ENCODE measurements at places on chromosomes 6 and 20.

DNA sequence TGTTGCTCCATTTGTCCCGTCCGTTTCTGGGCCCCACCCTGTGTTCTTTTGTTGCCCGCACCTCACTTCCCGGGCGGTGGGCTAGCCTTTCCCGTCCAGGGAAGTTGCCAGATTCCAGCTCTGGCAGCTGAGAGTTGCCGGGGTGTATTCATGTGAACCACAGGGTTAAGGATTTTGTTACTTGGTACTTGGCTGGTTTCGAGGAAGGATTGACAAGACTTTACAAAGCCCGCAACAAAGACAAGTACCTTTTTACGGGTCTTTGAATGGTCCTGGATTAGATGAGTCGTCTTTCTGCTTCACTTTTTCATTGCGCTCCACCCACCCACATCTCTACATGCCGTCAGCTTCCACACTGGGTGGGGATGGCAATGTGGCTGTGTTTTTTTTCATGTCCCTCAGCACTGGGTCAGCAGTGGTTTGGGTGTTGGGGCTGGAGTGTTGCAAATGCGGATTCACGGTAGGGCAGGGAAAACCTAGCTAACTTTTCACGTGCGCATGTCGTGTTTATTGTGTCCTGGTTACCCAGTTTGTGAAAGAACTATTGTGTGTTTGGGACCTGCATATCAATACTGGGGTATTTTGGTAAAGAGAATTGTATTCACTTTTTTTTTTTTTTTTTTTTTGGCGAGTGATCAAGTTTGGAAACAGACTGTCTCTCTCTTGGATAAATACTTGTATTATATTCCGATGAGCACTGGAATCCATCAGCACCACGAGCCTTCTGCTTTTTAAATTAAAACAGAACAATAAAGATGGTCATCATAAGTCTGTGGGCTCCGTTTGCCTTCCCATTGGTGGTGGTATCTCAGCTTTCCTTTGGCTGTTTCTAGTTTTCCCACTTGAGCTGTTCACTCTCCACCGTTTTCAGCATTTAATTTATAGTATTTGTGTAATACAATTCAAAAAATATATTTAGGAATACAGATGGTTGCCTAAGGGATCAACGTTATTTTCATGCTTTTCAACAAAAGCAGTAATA lies 1.2 kb downstream of the DUSP22 start:
- no peak for DNase-seq

DNA sequence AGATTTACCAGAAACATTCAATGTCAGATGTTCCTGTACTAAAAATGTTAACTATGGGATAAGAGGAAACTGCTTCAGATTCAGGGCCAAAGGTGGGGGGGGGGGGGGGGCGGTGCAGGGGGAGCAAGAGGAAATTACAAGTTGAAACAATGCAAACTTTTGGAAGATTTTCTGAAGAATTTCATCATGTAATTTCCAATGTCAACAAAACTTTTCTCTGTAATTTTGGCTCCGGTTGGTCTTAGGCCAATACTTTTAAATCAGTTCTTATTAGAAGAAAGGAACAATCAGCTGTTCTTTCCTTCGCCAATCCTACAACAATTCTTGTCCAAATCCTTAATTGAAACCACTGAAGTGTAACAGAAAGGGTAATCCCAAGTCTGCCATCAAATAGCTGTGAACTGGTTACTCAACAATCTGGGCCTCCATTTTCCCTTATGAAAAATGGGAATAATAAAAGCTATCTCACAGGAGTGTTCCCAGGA lies 13.1 kb downstream of the UQCC1 start:
- no peak for DNase-seq

DNA sequence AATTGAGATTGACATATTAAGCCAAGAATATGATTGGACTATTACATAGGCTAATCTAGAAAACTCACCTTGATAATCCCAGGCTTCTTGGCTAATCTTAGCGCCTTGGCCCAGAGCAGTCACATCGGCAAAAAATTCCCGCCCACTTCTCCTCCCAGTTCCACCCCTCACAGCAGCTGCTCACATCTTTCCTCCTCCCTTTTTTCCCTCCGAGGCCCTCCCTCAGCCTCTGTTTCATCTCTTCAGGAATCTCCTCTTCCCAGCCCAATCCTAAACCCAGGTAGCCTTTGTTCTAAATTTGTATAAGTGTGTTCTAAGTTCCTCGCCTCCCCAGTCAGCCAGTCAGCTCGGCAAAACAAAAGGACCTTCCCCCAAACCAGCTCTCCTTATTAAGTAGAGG lies 184.3 kb downstream of the PRKN start:
- no peak for DNase-seq

DNA sequence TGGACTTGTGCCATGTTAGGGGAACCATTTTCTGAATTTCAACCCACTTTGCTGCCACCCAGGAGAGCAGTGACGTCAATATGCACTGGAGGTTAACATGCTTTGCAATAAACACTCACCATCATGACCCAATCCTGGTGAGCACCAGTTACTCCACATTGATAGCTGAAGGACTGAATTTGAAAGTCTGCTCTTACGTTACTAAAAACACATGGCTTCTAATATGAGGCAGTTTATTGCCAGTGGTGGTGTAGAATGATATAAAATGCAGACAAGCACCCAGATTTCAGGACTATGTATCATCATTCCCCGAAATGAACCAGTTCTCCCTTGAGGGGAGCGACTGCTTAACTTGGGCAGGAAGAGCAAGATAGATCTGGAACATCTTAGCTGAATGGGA lies 23.8 kb downstream of the RFPL4B start:
- DNase-seq = no peak

DNA sequence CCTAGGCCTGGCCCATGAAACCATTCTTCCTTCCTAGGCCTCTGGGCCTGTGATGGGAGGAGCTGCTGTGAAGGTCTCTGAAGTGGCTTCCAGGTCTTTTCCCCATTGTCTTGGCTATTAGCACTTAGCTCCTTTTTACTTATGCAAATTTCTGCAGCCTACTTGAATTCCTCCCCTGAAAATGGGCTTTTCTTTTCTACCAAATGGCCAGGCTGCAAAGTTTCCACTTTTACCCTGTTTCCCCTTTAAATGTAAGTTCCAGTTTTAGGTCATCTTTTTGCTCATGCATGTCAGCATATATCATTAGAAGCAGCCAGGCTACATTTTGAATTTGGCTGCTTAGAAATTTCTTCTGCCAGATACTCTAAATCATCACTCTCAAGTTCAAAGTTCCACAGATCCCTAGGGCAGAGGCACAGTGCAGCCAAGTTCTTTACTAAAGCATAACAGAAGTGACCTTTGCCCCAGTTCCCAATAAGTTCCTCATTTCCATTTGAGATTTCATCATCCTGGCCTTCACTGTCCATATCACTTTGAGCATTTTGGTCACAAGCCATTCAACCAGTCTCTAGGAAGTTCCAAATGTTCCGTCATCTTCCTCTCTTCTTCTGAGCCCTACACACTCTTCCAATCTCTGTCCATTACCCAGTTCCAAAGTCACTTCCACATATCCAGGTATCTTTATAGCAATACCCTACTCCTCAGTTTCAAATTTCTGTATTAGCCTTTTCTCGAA lies 71.9 kb downstream of the TBC1D7 start:
- no peak for DNase-seq

- no peak for DNase-seq
These were observed 979 bp upstream of the SOD2 start for GRCh38 chr6:159693894-159694545.

DNA sequence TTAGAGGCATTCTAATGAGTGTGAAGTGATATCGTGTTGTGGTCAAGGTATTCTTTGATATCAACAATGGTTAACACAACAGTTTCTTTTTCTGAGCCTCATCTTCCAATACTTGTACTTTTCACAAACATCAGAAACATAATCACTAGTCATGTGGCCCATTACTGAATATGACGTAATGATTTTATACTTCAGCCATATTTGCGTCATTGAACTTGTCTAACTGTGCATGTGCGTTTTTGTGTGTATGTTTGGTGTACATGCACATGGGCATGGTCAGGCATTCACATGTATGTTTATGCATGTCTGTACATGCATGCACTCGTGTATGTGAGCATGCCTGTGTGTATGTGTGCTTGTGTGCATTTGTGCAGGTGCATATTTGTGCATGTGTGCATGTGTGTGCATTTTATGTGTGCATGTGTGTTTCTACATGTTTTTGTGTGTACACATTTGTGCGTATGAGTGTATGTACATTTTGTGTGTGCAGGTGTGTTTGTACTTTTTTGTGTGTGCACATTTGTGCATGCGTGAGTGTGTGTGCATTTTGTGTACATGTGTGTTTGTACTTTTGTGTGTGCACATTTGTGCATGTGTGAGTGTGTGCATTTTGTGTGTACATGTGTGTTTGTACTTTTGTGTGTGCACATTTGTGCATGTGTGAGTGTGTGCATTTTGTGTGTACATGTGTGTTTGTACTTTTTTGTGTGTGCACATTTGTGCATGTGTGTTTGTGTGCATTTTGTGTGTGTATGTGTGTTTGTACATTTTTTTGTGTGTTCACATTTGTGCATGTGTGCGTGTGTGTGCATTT lies 29.4 kb downstream of the PRR18 start:
- no peak for DNase-seq

GRCh38 chr6:40338306-40338705 lies 248.9 kb downstream of the LRFN2 start:
- no peak for DNase-seq

DNA sequence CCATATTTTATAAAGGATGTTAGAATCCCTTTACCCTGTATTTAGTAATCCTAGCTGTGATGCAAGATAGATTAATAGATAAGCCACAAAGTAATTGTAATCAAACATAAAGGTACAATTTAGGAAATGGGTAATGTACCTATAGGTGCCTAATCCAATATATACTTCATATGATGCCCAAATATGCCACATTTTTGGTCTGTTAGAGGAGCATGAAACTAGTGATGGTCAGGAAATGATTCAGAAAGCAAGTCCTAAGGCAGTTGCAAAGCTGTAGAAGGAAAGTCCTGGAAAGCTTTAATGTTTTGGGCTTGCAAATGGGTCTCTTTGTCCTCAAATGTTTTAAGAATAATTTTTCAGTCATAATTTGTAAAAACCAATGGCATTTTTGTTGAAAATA lies 76.6 kb upstream of the PTPRK start:
- DNase-seq = no peak

GRCh38 chr6:87558446-87558845 lies 31.3 kb downstream of the RARS2 start:
- DNase-seq = no peak

- no peak for DNase-seq
These were observed 7.5 kb downstream of the NFATC2 start for GRCh38 chr20:51535075-51535386.

DNA sequence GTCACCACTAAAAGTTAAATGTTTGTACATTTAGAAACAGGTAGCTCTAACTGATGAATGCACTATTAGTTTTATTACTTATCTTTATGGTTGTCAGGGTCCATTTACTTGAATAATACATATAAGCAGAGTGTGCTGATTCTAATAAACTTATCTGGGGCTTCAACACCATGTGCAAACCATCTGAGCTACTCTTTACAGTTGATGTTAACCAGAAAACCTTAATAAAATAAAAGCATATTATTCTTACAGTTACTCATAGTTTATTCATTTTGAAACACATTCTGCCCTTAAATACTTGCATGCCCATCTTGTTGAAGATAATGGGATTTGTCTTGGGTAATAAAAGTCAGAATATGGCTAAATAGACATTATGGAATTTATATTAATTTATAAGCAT lies 1042.2 kb downstream of the EPHA7 start:
- DNase-seq = no peak

GRCh38 chr6:105771313-105771970 lies 314.7 kb upstream of the PRDM1 start:
- DNase-seq = no peak

DNA sequence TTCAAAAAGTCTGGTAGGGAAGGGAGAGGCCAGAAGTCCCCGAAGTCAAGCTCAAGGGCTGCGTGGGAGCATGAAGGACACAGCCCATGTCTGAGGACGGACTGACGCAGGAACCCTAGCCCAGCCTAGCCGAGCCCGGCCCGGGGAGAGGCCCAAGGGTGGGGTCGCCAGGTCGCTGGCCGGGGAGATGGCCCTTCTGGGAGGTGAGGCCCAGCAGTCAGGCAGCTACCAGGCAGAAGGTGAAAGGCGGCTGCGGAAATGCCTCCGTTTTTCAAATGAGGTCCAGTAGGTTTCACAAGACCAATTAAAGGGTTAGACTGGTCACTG lies 44.6 kb downstream of the WDR27 start:
- DNase-seq = no peak

DNA sequence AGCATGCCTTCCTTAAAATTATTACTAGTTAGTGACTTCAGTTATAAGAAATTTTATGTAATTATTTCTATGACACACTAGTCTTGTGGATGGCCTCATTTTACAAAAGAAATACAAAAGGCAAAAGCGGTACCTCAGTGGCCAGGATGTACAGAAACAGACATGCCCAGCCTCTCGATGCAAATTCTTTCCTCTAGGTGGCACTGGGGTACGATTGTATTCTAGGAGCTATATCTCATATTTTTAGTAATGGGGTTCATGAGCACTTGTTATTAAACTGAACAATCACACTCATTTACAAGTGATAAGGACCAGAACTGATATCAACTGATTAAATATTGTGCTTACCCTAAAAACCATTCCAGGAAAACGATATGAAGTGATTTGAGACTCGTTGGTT lies 59.8 kb downstream of the SOD2 start:
- DNase-seq = no peak

GRCh38 chr6:6368684-6369052 lies 48.2 kb upstream of the F13A1 start:
- no peak for DNase-seq

DNA sequence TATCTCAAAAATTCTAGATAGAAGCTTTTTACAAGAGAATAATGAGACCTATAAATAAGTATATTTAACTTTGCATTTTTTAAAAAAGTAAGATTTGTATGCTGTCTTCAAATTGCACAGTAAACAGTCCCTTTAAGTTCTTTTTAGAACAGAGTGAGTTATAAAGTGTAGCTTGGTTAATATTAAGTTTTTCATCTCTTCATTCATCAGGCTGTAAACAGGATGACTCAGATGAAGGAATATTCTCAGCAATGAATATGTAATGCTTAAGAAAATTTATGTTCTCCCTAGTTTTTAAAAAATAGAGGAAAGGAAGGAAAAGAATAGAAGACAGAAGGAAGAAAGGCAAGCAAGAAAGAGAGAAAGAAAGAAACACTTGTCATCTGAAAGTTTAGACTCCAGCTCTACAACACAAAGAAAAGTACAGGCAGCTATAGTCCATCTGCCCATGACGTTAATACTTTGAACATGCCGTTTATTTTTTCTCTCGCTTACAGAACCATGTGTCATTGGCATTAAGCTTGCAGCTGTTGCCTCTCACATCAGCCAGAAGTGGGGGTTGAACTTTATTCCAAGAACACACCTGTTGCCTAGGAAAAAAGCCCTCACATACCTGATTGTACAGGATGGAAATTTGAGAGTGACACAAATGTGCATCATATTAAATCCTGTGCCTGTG lies 36.1 kb downstream of the CAP2 start:
- DNase-seq = no peak

GRCh38 chr6:157281570-157281969 lies 41.7 kb downstream of the TMEM242 start:
- DNase-seq = no peak

- DNase-seq = no peak
These were observed 973.8 kb upstream of the SLC35B3 start for GRCh38 chr6:9409126-9409525.

Measured in T1000 (cell line).